DMS 273 treated with DMSO at 0.1 percent for 48 hours (cell line): ENCODE measurements at places on chromosomes 7 and 10.

- no peak for DNase-seq
Observed at GRCh38 chr10:92967641-92968040, 93.0 kb upstream of the CYP26C1 start.

DNA sequence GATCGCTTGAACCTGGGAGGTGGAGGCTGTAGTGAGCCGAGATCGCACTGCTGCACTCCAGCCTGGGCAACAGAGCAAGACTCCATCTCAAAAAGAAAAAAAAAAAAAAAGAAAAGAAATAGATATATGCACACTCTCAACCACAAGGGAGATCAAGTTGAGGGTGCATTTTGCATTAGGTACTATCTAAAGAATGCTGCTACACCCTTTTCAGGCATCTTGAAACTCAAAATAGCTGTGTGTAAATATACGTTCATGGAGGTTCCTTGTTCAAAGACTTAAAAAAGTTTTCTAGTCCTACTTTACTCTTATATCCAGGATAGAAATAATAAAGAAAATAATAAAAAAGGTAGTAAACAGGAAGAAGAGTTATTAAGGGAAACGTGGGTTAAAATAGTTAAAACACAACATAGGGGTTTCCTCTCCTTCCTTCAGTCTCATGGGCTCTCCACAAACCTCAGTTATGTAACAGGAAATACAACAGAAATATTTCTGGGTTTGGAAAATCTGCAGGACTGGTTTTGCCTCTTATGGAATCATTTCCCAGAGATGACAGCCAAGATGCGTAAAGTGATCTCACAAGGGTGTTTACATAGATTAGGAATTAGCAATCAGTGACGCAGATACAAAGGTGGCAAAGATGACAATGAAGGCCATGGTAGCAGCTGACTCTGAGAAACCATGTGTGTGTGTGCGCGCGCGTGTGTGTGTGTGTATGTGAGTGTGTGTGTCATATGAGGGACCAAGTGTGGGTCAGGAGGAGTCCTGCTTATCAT, 15.1 kb downstream of the STEAP4 start:
- DNase-seq: no peak

DNA sequence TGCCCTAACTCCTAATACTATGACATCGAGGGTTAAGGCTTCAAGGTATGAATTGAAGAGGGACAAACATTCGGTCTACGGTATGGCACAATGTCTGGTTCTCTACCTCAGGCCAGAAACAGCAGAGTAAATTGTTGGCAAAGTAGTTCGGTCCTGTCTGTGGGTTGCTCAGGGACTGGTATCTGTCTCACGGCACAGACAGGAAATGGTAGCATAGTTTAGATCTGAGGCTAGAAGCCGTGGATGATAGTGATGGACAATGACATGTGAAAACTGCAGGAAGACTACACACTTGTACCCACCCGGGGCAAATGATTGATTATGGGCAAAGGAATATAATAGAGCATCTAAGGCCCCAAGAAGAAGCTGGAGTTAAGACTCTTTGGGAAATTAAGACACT, 106.2 kb downstream of the TWIST1 start:
- DNase-seq: no peak

- DNase-seq: no peak
Observed at GRCh38 chr10:50219200-50219599, 32.1 kb downstream of the ASAH2 start.

GRCh38 chr7:16084370-16084769, 337.0 kb downstream of the CRPPA start:
- no peak for DNase-seq

DNA sequence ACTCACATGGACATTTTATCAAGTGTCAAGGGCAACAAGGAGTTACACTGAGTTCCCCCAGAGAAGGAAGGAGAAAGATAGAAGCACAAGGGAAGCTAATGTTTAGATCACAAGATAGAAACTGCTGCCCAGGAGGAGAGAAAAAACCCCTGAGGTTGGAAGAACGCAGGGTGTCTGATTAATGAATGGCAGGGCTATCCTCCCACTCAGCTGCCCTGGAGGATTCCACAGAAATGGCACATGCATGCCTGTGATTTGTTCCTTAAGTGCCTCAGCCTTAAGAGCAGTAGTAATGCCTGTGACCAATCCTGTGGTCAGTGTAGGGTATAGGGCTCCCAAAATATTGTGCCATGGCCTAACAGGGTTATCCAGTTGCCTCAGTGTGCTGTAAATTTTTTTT, 20.2 kb downstream of the DNAJB9 start:
- no peak for DNase-seq

DNA sequence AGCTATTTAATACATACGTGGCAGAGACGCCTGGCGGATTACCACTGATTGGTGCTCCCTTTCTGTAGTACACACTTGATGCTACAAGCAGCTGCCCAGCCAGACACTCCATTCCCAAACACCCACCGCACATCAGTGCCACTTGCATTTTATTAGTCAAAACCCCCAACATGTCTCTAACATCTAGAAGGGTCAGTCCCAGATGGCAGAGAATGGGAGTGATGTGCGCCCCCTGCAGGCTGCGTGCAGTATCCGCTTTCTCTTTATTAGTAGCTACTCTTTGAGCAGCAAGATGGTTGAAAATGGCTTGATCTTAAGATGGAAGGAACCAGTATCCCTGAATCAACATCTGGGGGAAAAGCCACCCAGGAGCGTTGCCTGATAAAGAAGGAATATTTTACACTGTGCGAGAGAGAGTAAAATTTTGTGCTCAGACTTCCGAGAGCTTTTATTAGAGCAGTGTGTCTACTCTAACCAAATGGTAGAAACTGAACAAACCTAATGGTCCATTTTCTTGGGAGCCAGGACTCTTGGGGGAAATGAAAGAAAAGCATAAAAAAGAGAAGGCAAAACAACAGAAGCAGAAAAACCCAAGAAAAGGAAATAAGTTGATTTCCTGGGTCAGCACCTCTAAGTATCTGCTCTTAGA, 78.3 kb downstream of the ST8SIA6 start:
- no peak for DNase-seq

DNA sequence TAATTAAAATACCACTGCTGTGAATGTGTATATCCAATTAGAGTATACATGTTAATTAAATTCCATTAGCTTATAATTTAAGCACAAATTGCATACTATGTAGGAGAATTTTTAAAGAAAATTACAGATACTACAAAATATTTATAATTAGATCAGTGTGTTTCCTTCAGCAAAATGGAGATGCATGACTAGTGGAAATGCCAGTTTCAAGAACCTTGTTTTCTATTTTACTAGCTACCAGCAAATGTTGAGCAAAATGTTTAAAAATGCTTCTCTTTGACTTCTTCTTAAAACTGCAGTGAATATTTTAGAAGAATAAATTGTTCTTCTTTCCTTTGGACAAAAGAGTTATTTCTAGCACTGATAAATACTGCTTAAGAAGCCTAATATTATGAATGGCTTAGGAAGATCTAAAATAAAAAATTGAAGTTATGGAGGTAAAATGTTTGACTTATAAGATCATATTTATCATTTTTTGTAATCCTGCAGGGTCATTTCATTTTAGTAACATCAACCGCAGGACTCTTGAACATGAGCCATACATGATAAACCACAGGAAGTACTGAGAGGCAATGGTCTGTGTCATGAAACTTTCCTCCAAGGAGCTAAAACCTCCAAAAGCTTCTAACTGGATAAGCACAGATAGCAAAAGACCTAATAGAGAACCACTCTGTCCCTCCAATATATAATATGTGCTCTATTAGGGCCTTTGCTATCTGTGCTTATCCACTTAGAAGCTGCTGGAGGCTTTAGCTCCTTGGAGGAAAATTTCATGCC, 1066.0 kb upstream of the CELF2 start:
- DNase-seq: no peak

DNA sequence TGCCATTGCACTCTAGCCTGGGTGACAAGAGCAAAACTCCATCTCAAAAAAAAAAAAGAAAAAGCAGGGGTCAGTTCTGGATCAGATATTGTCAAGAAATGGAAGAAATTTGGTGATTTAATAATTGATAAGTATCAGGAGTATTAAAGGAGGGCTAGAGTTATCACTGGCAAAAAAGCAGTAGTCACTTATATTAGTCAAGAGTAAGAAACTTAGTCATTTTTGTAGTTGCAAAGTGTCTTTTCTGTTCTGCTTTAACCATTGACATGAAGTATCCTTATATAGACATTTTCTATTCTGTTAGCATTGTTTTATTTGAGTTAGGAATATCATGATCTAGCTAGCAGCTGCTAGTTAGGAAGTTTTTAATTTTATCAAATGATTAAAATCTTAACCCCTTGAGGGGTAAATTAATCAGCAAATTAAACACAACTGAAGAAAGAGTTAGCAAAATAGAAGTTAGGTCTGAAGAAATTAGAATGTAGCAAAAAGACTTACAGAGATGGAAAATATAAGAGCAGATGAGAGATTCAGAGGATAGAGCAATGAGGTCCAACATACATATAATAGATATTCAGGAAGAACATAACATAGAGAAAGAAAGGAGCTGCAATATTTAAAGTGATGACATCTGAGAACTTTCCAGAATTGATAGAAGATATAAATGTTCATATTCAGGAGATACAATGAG, 7.3 kb upstream of the CCDC6 start:
- no peak for DNase-seq

DNA sequence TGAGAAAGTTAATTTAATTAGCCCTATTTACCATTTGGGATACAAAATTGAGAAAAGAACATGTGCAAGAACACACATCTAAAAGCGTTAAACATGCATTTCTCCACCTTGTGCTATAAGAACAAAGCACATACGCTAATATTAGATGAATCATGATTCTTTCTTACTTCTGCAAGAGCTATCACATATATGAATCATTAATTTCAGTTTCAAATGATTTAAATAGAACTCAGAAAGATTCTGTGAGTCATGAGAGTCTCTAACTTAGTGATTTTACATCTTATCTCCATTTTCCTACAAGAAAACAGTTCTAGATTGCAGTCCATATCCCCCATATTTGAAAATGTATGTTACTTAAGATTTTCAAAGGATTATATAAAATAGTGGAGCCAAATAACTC, 173.9 kb downstream of the RNLS start:
- DNase-seq: no peak

DNA sequence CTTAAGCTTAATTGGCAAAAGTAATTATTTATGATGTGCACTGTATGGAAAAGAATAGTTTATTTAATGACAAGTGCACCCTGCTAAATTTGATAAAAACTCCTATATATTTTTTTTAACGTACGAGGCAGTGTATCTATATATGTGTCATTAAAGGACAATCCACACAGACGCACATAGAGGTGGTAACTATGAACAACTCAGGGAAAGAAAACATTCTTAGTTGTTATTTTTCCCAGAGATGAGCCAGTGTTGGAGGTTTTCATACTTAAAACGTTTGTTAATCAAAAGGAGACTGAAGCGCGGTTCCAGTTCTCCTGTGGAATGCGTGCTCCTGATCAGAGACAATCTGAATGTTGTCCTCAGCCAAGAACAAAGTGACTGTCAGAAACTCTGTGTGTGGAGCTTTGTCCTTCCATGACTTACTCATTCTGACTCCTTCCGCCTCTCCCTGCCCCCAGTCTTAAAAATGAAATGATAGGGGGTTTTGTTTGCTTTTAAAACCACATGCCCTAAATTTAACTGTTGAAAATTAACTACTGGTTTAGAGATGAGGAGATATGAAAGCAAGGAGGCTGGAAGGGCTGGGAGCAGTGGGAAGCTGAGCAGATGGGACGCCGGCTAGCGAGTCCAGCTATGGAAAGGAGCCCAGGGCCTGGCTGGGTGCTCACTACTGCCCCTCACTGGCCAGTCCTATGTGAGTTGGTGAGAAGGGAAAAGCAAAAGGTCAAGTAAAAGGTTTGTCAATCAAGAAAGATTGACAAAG, 99.6 kb downstream of the SVIL start:
- peak; percentile 24 for DNase-seq

DNA sequence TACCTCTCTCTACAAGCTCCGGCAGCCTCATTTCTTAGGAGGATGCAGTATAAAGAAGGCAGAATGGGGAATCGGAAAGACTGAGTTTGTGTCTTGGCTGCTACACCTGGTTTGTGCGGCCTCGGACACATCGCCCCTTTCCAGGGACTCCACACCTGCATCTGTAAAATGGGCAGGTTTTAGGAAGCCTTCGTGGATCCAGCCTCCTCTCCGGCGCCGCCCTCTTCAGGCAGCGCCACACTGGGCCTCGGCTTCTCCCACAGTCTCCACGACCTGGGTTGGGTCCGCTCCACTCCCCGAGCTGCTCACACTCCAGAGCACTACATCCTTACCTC, 341 bp downstream of the GOT1 start:
- DNase-seq: no peak

- DNase-seq: no peak
Observed at GRCh38 chr10:7272008-7272407, 138.8 kb downstream of the SFMBT2 start.

DNA sequence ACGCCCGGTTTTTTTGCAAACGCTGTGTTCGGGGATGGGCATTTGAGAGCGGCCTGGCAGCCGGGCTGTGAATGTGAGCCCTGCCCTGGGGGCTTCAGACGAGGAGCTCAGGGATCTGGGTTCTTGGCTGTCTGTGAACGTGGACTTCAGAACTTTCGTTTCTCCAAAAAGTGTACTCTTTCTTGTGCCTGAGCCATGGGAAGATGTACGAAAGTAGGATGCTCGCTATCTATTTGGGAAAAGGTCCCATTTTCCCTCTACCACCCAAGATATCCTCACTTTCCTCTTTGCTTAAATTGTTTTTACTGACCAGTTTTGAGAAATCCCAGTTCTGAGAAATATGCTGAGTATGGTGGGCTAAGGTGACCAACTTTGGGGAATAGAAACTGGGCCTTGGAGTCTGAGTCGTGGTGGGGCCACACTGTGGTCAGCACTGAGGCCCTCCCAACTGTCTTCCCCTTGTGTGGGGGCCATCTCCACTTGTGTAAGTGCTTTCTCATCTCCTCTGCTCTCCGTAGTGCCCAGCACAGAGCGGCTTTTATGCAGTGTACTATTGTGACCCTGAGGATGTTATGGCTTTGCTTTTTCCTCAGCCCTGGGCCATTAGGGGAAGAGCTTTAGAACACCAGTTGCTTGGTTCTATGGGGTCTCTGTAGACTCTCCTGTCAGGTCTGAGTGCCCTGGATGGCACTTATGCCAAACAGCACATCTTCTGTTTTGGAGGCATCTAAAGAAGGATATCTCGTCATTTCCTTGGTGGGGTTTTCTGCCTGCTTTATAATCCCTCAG, 918 bp downstream of the DBNL start:
- no peak for DNase-seq

DNA sequence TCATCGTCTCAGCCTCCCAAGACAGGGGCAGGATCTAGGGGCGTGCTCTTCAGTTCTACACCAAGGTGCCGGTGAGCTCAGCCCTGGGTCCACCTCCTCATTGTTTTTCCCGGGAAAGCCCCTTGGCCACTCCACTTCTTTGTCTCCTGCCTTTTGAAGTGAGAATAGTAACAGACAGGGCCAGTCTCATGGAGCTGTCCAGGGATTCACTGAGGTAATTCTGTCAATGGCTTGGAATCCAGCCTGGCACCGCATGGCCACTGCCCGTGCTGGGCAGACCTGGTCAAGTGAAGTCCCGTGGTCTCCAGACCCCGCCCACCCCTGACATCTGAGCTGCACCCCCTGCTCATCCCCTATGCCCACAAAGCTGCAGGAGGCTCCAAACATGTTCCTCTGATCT, 138.9 kb downstream of the TNS3 start:
- DNase-seq: no peak

- DNase-seq: no peak
Observed at GRCh38 chr10:30847199-30847598, 184.5 kb downstream of the ZNF438 start.
